ENCODE measurements at places on chromosomes 4 and X. TPM values are rescaled to one million over a fixed set of nuclear protein-coding genes. Genes with fewer than 3 reads are reported as not detected.

GRCh38 chrX:102883491-102883890 is 53.6 kb upstream of the RAB40AL start:
- DNase-seq: no peak

DNA sequence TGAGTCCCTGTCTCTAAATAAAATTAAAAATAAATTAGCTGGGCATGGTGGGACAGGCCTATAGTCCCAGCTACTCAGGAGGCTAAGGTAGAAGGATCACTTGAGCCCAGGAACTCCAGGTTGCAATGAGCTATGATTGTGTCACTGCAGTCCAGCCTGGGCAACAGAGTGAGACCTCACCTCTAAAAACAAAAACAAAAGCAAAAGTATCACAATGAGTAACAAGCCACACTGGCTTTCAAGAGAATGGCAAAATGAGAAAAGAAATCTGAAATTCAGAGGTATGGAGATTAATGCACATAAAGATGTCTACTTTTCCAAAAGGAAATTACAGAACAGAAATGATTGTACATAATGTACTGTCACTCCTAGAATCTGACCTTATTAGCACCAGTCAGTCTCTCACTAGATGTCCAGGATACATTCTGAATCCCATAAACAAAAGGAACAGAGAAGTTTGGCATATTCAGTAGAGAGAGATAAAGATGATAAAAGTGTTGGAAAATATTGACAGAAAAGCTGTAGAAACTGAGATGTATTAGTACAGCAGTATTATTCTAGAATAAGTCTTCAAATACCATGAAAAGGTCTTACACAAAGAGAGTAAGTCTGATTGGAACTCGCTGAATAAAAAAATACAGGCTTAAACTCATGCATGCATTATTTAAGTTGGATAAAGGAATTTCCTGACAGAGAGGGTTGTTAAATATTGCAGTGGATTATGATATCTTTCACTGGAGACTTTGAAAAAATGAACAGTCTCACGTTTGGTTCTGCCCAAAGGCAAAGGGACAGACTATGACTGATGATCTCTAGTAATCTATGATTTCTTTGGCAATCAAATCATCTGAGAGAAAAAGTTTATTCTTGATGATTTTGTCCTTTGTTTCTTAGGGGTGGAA is 102.5 kb downstream of the SH3RF1 start:
- no peak for DNase-seq

DNA sequence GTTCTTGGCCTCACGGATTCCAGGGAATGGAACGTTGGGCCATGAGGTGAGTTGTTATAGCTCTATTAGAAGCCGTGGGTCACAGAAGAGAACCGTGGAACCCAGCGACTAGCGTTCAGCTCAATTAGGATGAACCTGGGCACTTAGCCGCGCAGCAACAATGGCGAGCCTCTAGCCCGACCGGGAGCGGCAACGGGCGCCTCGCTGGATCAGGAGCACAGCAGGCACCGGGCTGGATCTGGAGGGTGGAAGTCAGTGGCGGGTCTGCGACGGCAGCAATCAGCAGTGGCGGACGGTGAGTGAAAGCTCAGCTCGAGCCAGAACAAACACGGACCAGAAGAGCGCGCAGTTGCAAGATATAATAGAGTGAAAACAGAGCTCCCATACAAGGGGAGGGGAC is 34.2 kb downstream of the AGA start:
- DNase-seq: no peak

TAF9B gene
- total RNA-seq: 18.4 TPM

GRCh38 chrX:79368441-79368840 is 1.3 kb upstream of the ITM2A start:
- DNase-seq: no peak

- no peak for DNase-seq
These were observed 35.1 kb downstream of the TMLHE start for GRCh38 chrX:155577682-155578081.

GRCh38 chr4:7701866-7702649 is 237.6 kb downstream of the AFAP1 start:
- no peak for DNase-seq

- DNase-seq: no peak
These were observed 13.6 kb downstream of the SMIM20 start for GRCh38 chr4:25927361-25928195.

MRFAP1 gene
- 154 TPM for total RNA-seq

Data from Calu3 (cell line).